Right renal pelvis (tissue), 4 donors: ENCODE measurements at places on chromosomes 3 and 15. TPM values are rescaled to one million over a fixed set of nuclear protein-coding genes. Genes with fewer than 3 reads are reported as not detected.

Gene CD86
- 2.7 TPM for polyA plus RNA-seq

Gene DHX30
- 62.7 TPM for polyA plus RNA-seq

GRCh38 chr3:151236736-151237135 is 33.7 kb upstream of the GPR171 start:
- no peak for DNase-seq

DNA sequence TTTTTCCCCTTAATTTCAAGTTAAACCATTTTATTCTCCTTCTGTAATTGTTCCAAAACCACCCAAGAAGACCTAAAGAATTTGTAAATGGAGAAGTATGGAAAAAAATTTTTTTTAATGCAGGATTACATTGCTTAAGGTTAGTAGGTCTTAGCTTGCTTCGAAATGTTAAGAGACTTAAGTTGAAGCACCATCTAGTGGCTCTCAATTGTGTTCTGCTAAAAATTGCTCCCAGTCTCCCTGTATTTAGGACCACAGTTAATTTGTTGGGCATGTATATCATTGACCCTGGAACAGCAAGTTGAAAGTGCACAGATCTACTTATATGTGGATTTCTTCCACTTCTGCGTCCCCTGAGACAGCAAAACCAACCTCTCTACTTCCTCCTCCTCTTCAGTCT is 32.4 kb downstream of the CD200R1L start:
- DNase-seq = no peak

DNA sequence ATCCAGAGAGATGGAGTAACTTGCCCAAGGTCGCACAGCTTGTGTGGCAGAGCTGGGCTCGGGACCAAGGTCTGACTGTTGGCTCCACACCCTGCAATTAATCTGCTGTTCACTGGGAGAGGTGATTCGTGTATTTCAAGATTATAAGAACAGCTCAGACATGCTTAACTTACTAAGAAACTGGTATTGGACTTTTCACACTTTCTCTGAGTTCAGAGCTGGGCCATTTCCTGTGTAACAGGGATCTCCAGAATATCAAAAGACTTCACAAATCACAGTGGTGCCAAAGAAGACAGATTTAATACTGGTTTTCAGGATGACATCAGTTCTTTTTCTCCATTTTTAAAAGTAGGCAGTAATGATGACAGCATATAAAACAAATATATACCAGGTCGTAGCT is 156.8 kb upstream of the UBE2E1 start:
- DNase-seq = no peak

Gene ZPLD1
- polyA plus RNA-seq = 0.85 TPM

Gene TTC21A
- 10.9 TPM for polyA plus RNA-seq

- DNase-seq = no peak
These were observed 448 bp downstream of the PLXNB1 start for GRCh38 chr3:48429317-48429959.

DNA sequence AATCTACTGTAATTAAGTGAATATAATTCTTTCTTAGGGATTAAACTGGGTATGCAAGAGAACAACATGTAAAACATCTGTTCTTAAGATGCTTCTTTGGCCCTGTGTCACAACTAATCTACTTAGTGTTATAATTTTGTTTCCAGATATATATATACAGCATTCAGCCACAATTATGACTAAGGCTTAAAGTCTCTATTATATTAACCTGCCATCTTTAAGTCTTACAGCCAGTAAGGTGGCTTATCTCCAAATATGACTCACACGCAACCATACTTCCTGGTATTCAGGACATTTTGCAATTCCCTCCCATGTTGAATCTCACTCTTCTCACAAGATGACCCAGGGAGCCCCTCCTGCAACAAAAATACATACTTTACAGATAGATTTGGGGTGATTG is 6.6 kb upstream of the KBTBD8 start:
- no peak for DNase-seq

- DNase-seq = no peak
These were observed 42.8 kb upstream of the ADAMTSL3 start for GRCh38 chr15:83610901-83611685.

DNA sequence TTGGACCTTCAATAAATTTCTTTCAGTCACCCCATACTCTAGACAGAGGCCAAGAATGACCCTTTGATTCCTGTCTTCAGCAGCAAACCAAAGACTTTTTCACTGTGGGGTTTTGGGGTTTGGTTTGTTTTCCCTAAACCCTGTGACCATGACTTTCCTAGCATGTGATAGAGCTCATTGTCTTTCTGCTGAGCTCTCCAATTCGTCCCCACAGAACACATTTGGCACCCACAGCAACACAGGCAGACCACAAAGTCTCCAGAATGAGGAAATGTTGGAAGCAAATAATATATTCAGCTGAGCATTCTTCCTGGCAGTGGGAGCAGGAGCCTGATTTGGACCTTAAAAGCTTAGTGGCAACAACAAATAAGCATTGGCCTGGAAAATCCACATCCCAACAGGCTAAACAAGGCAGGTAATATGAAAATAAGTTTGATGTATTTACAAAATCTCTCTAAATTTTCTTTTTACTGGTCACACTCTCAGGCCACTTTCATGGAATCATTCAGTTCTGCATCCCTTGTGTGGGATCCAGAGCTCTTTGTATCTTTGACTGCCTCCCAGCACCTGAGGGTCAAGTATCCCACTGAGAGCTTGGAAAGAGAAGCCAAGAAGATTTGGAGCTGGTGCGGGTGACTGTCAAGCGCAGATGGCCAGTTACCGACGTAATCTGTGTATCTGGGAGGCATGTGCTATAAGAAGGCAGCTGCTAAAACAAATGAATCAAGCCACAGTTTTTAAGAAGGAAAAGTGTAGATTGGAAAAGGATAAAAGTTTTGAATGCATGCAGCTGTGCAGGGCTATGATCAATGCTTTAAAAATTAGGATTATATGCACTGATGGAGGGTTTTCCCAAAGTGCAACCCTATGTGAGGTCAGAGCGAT is 36.5 kb upstream of the CPB1 start:
- DNase-seq = no peak

Gene SCAANT1
- polyA plus RNA-seq = 0.74 TPM

Gene MCTP2
- polyA plus RNA-seq = 18.4 TPM

Gene KBTBD13
- 0.09 TPM for polyA plus RNA-seq

DNA sequence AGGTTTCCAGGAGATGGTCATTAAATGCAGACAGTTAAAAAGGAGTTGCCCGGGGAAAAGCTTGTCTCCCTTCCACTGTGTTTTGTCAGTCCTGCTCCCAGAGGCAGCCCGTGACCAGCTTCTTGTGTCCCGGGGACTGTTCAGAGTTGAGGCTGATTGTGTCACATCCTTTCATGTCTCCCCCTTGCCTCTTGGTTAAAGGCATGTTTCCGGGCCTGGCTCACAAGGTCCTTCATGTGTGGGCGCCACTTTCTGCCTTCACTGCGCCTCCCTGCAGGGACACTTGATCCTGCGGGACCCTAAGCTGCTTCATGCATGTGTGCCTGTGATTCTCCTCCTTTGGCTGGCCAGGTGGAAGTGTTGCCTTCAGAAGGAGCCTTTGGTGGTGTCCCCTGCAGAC is 9.2 kb downstream of the CHCHD6 start:
- DNase-seq = no peak

GRCh38 chr3:36317915-36318314 is 62.4 kb upstream of the STAC start:
- no peak for DNase-seq

- DNase-seq = no peak
These were observed 3.0 kb downstream of the PLA1A start for GRCh38 chr3:119600732-119601131.

DNA sequence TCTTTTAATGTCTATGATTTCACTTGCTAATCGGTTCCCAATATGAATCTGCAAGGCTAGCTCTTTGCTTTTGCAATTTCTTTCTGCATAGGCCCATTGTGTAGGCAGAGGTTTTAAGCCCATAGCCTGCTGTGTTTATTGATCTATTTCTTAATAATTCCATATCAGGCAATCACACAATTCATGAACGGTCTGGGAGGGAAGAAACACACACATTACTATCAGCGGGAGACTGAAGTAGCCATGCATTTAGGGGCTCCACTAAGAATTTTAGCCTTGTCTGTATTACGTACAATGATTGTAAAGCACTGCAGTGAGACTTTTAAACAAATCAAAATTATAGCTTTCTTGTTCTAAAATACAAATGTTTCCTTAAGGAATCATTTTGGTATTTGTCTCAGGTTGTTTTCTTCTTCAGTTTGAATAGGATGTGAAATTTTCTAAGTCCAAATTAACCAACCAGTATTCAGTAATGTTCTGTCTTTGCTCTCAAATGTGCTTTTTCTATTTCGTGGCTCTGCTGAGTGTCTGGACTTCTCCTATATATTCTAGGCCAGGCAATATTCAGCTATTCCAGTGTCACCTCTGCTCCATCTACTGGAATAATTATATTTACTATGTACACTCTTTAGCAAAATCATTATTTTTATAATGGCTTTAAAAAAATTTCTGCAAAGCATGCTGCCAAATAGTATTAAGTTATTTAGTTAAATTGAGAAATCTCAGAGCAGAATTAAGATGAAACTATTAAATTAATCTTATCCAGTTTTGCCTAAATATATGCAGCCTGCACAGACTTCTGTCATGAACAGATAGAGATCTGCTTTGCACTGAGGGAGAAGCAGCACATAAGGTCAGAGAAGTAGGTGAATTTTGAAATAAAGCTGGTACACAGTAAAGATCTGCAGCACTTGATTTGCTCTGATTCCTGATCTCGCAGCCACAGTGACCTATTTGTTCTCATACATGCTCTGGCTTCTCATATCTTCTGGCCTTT is 103.0 kb upstream of the NAALADL2 start:
- no peak for DNase-seq

DNA sequence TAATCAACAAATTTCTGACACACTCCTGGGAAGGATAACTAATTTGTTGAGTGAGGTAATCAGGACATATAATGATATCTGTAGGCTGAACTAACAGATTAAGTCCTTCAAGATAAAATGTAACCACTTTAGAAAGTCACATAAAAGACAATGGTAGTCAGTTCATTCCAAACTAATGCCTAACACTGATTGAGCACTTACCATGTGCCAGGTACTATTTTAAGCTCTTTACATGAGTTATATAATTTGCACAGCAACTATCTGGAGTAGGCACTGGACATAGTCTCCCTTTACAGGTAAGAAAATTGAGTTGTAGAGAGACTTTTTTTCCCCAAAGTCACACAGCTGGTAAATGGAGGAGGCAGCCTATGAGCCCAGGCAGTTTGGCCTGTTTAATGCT is 211.2 kb upstream of the CFAP20DC start:
- no peak for DNase-seq

DNA sequence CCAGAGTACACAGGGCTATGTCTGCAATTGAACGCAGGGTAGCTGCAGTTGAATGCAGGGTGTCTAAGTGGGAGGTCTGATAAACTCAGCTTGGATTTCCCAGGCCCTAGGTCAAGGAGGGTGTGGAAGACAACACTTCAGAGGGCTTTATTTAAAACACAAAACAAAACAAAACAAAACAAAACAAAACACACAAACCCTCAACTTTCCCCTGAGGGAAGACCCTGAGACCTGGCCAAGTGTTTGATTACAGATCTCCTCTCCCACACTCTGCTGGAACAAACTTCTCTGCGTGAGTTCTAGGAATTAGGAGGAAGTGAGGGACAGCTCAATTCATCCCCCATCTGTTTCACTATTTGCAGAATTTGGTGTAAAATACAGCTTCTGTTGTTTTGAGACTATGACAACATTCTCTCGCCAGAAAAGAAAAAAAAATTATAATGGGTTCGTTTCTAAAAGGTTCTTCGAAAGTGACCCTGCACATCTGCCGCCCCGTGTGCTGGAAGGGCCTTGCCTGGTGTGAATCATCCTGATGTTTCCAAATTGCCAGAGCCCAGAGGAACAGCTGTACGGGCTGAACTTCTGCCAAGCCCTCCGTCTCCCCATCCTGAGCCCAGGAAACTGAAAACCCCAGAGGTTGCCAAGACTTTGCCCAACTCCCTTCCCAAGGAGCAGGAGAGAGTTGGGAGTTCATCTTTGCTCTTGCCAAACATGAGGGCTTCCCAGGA is 73.3 kb upstream of the RAD18 start:
- no peak for DNase-seq

DNA sequence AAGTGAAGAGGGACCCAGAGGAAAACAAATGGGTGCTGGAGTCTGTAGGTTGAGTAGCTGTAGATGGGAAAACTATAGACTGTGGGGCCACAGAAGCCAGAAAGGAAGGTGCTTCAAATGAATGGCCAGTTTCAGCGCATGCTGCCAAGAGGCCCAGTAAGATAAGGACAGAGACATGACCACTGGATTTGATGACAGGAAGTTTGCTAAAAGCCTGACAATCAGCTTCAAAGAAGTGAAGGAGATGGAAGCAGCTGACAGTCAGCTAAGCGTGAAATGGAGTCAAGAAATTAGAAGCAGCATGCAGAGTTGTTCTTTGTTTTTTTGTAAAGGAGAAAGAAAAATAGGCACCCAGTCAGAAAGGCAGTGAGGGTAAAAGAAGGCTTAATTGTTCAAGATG is 24.9 kb downstream of the TXNRD3 start:
- DNase-seq = no peak

Gene PCOLCE2
- 6.6 TPM for polyA plus RNA-seq

- no peak for DNase-seq
These were observed 742 bp downstream of the PLA2G4F start for GRCh38 chr15:42155546-42156242.

DNA sequence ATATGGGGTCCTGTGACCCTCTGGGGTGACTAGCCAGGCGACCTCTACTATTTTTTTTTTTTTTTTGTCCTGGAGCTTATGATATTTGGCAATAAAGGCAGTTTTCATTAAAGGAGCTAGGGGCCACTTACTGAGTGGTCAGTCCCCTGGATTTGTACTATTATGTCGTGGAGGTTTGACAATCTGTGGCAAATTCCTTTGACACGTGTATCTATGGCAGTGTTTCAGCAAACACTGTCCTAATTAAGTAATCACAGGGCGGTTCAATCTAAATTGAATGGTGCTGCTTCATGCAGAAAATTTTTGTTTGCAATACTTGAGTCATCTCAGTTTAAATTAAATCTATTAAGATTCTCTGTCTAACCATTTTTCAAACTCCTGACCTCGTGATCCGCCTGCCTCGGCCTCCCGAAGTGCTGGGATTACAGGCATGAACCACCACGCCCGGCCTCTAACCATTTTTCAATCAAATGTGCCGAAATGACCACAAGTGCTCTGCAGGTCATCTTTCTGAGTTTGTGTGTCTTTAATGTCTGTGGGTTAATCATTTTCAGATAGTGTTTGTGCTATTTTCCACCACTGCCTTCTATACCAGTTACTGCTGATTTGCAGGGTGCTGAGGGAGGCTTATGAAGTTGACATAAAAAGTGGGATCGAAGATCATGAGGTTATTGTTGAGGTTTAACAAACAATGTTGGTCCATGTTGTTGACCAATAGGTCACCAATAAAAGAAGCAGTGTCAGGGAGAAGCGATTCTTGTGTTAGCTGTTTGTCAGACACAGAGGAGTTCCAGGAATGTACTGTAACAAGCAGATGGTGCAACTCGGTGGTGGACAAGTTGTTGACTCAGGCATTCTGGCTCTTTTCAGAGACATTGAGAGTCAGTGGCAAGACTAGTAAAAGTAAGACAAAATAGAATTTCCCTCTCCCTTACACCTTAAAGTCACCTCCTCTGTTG is 18.6 kb upstream of the SLC2A2 start:
- no peak for DNase-seq
